ENCODE measurements at places on chromosomes 3 and 15.

GRCh38 chr15:46278486-46279090 is 643.8 kb downstream of the SQOR start:
- no peak for DNase-seq

DNA sequence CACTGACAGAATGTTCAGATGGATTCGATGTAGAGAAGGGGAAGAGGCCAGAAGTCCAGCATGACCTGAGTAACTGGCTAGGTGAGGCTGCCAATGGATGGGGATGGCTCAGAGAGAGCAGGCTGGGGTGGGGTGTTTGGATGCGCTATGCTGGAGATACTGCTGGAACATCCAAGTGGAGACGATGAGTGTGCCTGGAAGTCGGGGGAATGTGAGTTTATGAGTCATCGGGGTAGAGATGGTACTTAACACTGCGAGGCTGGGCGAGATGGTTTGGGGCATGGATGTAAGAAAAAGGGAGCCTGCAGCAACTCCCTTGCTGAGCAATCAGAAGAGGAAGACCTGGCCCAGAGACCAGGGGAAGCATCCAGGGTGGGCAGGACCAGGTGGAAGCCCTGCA is 180.7 kb downstream of the SLCO3A1 start:
- no peak for DNase-seq

- no peak for DNase-seq
Measured at GRCh38 chr3:30428251-30428650, 178.2 kb upstream of the TGFBR2 start.

GRCh38 chr3:85584779-85585356 is 626.1 kb downstream of the CADM2 start:
- DNase-seq = no peak

DNA sequence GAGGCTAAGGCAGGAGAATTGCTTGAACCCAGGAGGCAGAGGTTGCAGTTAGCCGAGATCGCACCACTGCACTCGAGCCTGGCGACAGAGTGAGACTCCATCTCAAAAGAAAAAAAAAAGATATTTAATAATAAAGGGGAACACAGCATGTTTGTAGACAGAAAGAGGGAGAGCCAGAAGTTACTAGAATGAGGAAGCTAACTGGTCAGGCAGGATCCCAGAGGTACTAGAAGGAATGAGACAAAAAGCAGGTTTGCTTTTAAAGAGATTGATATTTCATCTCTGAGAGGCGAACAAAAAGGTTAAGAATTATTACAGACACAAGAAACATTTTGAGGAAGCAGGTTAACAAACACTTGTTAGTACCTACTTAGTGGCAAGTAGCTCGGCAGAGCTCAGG is 9.2 kb downstream of the CD200R1 start:
- no peak for DNase-seq

DNA sequence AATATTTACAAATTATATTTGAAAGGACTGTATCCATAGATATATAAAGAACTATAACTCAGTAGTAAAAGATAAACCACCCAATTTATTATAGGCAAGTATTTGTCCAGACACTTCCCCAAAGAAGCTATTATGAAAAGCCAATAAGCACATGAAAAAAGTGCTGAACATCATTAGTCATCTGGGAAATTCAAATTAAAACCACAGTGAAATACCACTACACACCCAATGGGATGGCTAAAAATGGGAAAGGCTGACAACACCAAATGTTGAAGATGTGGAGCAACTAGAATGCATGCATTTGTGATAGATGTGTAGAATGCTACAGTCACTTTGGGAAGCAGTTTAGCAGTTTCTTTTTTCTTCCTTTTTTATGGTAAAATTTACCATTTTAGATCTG is 147.0 kb downstream of the PDE8A start:
- DNase-seq = no peak

GRCh38 chr3:139020868-139021234 is at the start of gene PRR23B:
PRR23B (minus strand) TSS chr3:139020926; CDS start chr3:139020661, 265 bp downstream.
- DNase-seq = no peak

DNA sequence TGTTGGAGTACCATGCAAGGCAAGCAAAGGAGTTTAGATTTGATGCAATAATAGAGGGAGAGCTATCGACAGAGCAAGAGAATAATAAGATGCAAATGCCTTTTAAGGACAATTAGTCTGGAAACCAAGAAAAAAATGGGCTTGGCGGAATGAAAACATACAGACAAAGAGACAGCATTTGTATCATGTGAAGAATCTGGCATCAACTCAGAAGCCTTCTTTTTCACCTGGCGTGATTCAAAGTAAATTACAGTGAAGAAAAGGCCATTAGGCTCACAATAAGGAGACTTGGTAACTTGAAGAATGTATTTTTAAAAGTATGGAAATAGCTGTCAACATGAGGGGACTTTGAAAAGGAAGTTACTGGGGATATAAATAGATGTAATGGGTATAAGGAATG is 521.2 kb upstream of the GOLIM4 start:
- DNase-seq = no peak

DNA sequence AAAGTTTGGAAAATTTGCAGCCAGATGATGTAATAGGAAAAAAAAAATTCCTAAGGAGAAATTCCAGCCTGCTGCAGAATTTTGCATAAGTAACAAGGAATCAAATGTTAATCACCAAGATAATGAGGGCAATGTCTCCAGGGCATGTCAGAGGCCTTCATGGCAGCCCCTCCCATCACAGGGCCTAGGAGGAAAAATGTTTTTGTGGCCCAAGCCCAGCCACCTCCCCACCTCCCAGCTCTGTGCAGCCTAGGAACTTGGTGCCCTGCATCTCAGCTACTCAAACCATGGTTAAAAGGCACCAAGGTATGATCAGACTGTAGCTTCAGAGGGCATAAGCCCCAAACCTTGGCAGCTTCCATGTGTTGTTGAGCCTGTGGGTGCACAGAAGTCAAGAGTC is 704.7 kb upstream of the ROBO1 start:
- no peak for DNase-seq

GRCh38 chr15:80591471-80591870 is 103.6 kb upstream of the ABHD17C start:
- DNase-seq = no peak

DNA sequence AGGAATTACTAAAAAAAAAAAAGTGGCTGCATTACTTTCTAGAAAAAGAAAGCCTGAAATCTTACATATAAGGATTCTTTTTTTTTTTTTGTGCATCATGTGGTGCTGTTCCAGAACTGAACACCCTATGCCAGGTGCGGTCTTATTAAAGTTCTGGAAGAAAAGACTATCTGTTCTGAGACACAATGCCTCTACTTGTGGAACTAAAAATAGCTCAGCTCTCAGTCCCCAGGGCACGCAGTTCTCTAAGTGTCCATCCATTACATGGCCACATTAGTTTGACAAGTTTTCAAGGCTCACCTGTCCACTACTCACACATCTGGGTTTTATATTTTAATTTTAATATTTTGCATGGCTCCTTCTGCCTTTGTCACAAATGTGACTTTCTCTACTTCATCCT is 126.6 kb upstream of the ADAMTS9 start:
- DNase-seq = no peak

DNA sequence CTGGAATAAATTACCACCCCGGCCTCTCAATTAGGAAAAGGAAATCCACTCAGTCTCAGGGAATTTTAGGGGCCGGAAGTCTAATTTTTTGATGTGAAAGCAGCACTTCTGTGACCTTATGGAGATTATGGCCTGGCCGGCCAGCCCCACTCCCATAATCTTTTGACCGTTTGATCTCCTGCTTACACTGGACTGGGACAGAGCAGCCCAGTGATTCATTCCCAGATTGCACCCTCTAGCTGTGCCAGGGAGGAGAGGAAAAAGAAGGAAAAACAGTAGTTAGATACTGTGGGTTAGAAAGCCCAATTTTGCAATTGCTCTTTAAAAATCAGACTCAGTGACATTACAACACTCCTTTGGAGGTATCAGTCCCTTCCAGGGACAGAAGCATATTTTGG is 32.4 kb downstream of the GJD2 start:
- DNase-seq = no peak

- no peak for DNase-seq
Measured at GRCh38 chr3:163766112-163766511, 1312.2 kb downstream of the SI start.

DNA sequence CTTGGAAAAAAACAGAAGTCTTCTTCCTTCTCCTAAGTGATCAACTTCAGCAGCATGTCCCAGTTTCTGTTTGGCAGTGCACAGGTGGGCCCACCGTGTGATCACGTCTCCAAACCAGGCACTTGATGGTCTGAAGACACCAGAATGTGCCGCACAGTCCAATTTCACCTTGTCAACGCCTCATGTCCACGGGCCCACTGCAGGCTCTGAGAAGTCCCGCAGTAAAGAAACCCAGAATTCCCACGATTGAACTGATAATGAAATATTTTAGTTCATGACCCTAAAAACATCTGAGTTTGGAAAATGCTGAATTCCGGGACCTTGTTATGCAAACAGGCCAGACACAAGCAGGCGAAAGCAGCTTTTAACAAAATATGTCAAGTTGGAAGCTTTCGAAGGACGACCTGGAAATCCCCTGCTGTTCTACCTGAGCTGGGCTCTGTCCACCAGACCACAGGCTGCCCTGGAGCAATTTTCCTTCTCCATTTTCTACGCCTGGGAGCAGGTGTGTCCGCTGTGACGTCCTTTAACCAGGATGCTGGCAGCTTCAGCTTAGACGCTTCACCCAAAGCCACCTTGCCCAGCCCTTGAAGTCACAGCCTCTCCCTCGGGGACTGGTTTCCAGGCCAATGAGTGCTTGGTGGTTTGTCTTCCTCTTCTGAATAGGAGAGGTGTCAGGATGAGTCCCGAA is 167.8 kb upstream of the IQSEC1 start:
- no peak for DNase-seq

- DNase-seq = no peak
Measured at GRCh38 chr3:15453991-15454625, 26.7 kb downstream of the EAF1 start.

DNA sequence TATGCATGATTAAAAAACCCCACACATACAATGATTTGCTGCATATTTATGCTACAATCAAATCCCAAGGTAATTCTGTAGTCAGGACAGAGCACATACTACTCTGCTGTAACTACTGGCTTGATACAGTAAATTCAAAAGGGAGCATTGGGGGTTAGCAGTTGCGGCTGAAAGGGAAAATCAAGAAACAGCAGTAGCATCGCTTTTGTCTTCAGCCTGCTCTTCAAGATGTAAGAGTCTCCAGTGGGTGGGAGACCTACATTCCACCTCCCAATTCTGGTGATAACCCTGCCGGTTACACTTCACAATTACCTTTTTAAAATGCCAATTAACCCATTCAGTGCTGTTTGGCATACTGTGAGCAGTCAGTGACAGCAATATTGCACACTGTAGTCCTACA is 259.4 kb downstream of the NR2F2 start:
- no peak for DNase-seq

DNA sequence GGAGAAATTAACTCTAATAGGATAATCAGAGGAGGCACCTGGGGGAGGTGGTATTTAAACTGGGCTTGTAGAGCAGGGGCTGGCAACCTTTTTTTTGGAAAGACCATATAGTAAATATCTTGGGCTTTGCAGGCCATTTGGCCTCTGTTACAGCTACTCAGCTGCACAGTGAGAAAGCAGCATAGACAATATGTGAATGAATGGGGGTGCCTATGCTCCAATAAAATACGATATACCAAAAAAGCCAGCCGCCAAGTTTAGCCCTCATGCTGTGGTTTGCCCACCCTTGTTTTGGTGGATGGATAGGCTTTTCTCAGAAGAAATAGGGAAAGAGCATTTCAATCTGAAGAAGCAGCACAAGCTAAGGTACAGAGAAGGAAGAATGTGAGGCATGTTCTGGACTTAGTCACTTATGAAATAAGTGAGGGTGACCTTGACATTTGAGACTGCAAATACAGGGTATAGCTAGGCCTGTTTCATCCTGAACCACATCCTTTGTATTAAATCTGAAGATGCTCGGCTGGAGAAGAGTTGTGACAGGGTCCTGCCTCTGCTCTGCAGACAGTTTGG is 131.0 kb upstream of the NR2E3 start:
- DNase-seq = no peak

DNA sequence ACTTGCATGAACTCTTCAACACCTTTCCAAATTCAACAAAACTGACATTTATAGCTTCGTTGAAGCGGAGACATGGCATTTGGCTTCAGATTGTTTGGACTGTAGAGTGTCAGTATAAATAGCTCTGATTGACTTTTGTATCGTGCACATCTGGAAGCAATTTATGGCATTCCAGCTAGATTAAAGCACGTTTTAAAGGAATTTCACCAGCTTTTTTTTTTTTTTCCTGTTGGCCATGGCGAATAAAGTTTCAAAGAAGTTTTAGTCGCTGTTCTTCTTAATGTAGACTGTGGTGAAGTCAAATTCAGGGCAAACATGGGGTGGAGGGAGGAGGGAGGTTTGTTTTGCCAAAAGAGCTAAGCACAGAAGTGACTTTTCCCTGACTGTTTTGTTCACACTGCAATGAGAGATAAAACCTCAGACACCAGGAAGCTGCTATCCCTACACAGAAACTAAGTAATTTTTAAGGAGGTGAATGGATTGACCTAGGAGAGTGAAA is 391.0 kb upstream of the RARB start:
- DNase-seq = peak; percentile 26

DNA sequence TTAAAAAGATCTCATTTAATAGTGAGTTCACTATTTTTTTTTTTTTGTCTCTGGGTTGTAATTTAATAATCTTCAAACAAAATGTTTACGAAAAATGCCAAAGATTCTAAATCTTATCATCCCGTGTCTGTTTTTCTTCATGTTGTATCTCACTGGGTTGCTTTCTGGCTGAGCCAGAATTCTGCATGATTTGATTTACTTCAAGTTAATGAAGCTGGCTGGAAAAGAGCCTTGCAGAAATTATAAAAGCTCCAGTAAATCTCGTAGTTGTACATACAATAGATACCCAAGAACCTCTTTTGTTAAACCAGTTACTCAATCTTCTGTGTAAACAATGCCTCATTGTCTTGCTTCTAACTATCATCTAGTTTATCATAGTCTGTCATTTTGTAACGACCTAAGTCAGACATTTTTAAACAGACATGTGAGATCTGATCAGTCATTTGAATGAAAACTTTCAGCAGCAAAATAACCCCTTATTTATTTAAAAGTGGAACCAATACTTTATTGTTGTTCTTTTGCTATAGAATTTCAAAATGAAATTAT is 249.0 kb downstream of the MCTP2 start:
- DNase-seq = no peak

GRCh38 chr3:90241481-90241880 is 1134.1 kb downstream of the EPHA3 start:
- DNase-seq = no peak

DNA sequence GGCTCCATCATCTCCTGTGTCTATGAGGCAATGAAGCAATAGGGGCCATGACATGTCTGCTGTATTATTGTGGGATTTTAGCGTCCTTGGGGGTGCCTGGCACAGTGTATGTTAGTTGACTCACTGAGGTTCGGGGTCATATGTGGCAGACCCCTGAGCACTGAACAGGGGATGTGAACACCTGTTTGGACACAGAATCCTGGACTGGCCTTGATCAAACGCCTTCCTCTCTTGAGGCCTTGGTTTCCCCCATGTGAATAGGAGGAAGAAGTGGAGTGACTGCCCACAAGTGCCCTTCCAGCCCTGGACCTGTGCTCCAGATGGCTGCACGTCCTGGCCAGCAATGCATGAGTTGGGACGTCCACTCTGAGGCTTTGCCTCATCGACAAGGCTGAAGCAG is 84.2 kb downstream of the HMG20A start:
- DNase-seq = no peak

GRCh38 chr3:127454051-127454450 is 136.5 kb downstream of the TPRA1 start:
- no peak for DNase-seq

GRCh38 chr15:65630760-65631159 is 9.0 kb downstream of the SLC24A1 start:
- DNase-seq = no peak
